Ovary (tissue), 10 donors: ENCODE measurements at places on chromosomes 11 and 22. TPM values are rescaled to one million over a fixed set of nuclear protein-coding genes. Genes with fewer than 3 reads are reported as not detected.

GRCh38 chr11:93648158-93648557, 13.3 kb upstream of the CEP295 start:
- DNase-seq: no peak

DNA sequence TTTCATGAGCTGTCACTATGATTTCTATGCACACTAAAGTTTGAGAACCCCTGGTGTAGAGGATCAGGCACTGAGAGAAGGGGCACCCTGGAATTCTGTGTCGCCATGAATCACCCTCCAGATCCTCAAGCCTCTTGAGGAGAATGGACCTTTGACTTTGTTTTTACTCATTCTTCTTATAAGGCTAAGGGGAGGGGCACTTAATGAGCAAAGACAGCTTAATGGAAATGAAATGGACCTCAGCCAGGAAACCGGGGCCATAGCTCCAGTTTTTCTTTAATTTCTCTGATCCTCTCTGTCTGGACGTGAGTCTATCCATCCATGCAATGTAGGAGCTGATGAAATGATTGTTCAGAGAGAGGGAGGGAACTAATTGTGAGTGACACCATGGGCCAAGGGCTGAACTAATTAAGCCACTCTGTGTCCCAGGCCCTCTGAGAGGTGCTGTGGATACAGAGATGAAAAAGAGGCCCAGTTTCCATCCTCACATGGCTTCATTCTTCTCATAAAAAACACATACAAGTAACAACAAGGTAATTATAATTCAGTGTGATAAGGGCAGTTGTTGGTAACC, 32.8 kb downstream of the OR2AT4 start:
- DNase-seq: no peak

The ASPHD2 gene
- total RNA-seq: 0.68 TPM

- DNase-seq: no peak
Measured at GRCh38 chr11:67691149-67691548, 16.7 kb upstream of the ALDH3B2 start.

GRCh38 chr22:49132009-49132408, 695.7 kb downstream of the BRD1 start:
- no peak for DNase-seq

- peak; percentile 52 for DNase-seq
Measured at GRCh38 chr11:11966826-11967668, 41.4 kb downstream of the DKK3 start.

DNA sequence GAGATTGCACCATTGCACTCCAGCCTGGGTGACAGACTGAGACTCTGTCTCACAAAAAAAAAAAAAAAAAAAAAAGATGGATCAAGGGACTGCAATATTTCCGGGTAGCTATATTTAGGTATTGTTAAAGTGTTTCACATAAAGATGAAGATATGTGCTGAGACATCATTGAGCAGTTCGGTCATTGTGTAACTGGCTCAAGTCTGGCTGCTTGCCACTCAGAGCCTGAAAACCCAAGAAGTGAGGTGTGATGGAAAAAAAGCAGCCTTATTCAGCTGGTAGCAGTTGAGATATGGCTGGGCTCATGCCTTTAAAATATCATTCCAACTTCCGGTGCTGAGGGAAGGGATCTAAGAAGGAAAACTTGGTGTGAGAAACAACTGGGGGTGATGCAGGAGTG, 46.9 kb downstream of the LUZP2 start:
- no peak for DNase-seq

- no peak for DNase-seq
Measured at GRCh38 chr11:134724106-134724778, 312.2 kb upstream of the B3GAT1 start.

DNA sequence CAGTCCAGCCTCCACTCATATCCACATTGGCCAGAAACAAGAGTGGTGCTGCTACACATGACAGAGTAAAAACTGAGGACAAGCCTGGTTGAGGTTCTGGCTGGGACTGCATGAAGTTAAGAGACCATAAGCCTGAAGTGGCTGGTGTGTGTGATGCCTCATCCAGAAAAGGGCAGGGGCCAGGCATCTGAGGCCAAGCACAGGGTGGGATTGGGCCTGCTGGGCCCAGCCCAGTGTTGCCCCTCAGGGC, 25.3 kb downstream of the ARVCF start:
- DNase-seq: peak; percentile 29

DNA sequence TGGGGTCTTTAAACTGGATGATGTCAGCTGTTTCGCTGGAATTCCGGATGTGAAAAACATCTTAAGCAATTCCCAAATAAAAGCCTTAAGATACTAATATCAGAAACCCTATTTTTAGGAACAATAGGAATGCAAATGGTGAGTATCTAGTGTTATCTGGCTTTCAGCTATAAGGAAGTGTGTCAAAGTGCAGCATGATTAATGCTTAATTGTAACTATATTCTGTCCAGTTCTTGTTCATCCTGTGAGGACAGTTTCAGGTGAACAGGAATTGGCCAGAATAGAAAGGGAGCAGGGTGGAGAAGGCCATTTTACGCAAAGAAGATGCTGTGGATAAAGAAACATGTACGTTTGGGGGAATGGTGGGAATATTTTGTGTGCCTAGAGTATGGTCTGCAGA, 108.2 kb downstream of the RASSF10 start:
- DNase-seq: no peak

DNA sequence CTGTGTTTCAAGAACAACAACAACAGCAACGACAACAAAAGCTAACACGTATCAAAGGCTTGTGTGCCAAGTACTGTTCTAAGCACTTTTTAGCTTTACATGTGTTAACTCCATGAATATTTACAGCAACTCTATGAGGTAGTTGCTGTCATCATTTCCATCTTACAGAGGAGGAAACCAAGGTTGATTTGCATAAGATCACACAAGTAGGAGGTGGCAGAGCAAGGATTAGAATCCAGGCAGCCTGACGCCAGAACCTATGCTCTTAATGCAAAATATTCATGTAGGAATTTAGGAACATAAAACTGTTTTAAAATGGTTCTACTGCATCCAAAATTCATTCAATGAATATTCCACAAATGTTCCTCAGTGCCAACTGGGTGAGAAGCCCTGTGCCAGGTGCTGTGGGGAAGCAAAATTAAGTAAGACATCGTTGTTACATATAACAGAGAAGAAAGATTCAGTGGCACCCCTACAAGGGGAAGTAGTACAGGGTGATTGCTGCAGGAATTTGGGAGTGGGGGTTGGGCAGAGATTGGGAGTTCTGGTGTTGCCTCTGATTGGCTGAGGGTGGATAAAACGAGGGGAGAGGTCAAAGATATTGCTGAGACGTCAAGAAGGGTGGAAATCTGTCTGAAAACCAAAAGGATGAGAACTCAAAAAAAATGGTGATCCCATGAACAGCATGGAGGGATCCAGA, 86.1 kb upstream of the ARHGAP20 start:
- DNase-seq: no peak

DNA sequence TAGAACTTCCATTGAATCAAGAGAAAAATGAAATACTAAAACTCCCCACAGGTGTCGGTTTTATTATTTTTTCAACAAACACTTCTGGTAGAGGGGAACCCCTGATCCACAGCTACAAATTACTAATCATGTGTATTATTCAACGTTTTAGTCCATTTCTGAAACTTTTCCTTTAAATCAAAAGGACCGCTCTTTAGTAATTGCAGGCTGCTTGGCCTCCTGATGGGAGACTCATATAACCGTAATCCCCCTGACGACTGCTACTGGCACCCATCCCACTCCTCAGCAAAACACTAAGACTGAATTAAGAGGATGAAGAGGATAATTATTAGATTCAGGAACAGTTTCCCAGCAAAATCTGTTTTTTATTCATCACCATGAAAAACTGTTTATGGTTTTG, 46.4 kb downstream of the PAX6 start:
- no peak for DNase-seq

DNA sequence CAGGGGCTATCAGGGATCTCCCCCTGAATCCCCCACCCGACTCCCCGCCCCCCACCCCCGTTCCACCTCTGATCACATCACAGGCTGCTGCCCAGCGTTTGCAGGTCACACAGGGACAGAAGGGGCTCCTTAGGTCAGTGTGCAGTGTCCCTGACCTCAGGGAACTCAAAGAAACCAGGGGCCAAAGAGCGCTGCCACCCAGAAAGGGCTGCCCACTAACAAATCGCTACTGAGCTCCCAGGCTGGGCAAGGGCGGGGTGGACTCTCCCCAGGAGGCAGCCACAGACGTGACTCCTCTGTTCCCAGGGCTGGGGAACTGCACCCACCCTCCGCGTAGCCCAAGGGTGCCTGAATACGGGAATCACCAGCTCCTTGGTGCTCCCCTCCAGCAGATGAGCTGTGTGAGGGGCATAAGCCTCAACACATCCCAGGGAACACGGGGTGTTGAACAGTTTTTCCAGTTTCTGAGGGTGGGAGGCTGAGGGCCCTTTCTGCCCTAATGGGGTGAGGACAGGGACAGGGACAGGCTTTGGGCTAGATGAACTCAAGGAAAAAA, 9.9 kb upstream of the POLDIP3 start:
- no peak for DNase-seq

DNA sequence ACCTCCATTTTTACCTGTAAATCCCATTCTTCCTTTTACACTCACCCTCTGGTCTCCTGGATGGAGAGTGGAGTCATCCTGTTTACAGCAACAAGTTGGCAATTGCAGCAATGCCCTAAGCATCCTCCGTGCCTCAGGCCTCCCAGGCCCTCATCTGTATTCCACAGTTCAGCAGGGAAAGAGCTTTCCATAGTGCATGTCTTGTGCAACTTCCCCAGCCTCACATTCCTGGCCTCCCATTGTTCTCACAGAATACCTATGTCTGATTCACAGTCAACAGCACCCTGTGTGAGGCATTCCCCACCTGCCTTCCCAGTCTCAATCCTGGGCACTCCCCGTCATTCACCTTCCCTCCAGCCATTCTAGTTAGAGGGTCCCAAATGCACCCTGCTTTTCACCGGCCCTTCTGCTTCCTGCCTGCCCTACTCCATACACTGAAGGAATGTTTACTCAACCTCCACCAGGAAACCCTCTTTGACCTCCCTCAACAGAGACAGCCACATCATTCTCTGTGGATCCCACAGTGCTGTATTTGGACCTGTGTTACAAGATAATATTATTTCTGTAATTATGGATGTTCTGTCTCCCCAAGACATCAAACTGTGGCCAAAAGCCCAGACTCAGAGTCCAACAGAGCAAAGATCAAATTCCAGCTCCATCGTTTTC, 405.7 kb downstream of the BUD13 start:
- DNase-seq: no peak
